H9 (cell line): ENCODE measurements at places on chromosomes 2 and 18.

DNA sequence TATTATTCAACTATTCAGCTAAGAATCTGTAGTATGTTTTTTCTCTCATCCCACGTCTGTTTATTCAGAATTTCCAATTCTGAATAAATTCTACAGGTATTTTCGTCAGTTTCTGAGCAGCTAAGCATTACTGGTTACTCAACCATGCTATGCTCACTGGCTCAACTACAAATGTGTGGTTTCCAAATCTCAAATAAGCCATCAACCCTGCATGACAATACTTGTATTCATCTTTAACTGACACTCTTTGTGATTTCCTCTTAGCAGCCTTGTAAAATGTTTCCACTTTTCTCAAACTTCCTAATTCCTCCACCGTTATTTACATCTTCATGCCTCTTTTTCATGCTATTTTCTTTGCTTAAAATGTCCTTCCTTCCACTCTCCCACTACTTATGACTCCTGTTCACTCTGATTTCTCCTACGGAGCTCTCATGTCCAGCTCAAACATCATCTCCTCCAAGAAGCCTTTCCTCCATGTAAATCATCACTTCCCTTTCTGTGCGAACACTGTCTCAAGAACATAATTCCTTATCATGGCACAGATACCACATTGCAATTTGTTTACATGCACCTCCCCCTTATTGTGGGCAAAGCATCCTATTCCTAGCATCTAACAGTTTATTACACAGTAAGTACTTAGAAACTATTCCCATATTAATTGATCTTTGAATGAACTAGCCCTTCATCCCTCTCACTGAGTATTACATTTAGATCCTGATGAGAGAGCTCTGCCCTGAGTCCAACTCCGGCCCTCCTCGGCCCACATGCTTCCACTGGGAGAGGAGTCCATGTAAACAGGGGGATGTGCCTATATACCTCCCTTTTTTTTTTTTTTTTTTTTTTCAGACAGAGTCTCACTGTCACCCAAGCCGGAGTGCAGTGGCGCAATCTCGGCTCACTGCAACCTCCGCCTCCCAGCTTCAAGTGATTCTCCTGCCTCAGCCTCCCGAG lies 10.5 kb downstream of the CCDC88A start:
- H3K27me3 ChIP-seq = no peaks in the 10 kb centered on the region
- peak overlapping the region; percentile 1; the same call in 1 of the 2 replicates for H3K4me3 ChIP-seq
- no peak overlapping the region for H3K27ac ChIP-seq
- no peak for DNase-seq
- H3K4me1 ChIP-seq = no peaks in the 10 kb centered on the region; the same call in 1 of the 2 replicates

GRCh38 chr2:199197448-199197847 lies 260.3 kb downstream of the SATB2 start:
- H3K4me3 ChIP-seq = no peak overlapping the region
- no peak for DNase-seq
- H3K4me1 ChIP-seq = no peaks in the 10 kb centered on the region

DNA sequence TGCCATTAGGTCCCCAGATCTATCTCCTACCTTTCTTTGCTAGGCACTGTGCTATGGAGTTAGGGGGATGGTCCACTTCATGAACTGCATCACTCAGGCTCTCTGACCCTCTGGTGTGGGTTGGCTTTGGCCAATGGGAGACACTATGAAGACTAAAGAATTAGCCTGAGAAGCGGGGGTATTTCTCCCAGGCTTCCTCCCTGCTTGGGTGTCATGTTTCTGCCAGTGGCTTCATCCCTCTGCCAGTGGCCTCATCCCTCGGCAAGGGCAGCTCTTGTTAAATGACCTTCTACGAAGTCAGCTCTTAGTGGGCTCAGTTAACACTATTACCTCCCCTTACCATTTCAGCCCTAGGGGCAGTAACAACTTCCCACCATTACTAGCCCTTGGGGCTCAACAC lies 41.9 kb upstream of the EPB41L3 start:
- no peak overlapping the region for H3K4me3 ChIP-seq
- H3K27me3 ChIP-seq = no peaks in the 10 kb centered on the region
- no peak overlapping the region for H3K27ac ChIP-seq
- H3K36me3 ChIP-seq = peaks cover 2% of the 10 kb centered on the region; the same call in 1 of the 2 replicates
- DNase-seq = peak; percentile 43

DNA sequence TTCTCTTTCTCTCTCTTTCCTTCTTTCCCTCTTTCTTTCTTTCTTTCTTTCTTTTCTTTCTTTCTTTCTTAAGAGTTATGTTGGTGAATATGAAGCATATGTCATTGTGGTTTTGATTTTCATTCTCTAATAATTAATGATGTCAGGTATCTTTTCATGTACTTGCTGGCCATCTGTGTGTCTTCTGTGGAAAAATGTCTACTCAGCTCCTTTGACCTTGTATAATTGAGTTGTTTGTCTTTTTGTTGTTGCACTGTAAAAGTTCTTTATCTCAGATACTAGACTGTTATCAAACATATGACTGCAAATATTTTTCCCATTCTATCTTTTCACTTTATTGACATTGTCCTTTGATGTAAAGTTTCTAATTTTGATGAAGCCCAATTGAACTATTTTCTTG lies 645.1 kb downstream of the CNTNAP5 start:
- DNase-seq = no peak
- H3K27ac ChIP-seq = no peak overlapping the region
- no peak overlapping the region for H3K4me3 ChIP-seq
- H3K27me3 ChIP-seq = no peaks in the 10 kb centered on the region

- no peak overlapping the region for H3K27ac ChIP-seq
- peaks cover 3% of the 10 kb centered on the region; the same call in 1 of the 2 replicates for H3K4me1 ChIP-seq
- H3K27me3 ChIP-seq = no peaks in the 10 kb centered on the region
- H3K4me3 ChIP-seq = no peak overlapping the region
- H3K36me3 ChIP-seq = no peaks in the 10 kb centered on the region
Observed at GRCh38 chr18:7924616-7925015, 357.5 kb downstream of the PTPRM start.

- no peaks in the 10 kb centered on the region for H3K27me3 ChIP-seq
- peak; percentile 95 for DNase-seq
- no peaks in the 10 kb centered on the region for H3K4me1 ChIP-seq
- H3K4me3 ChIP-seq = peak within 1 kb of the TSS; percentile 92
Observed at GRCh38 chr2:677056-677958, at the start of gene TMEM18. TSS of gene TMEM18 (minus strand) at chr2:677406. CDS start at chr2:677345, 61 bp downstream.

GRCh38 chr18:42268798-42269197 lies 313.8 kb downstream of the PIK3C3 start:
- H3K27me3 ChIP-seq = no peaks in the 10 kb centered on the region
- H3K36me3 ChIP-seq = no peaks in the 10 kb centered on the region
- H3K27ac ChIP-seq = no peak overlapping the region
- no peaks in the 10 kb centered on the region for H3K4me1 ChIP-seq
- DNase-seq = no peak
- H3K4me3 ChIP-seq = no peak overlapping the region

DNA sequence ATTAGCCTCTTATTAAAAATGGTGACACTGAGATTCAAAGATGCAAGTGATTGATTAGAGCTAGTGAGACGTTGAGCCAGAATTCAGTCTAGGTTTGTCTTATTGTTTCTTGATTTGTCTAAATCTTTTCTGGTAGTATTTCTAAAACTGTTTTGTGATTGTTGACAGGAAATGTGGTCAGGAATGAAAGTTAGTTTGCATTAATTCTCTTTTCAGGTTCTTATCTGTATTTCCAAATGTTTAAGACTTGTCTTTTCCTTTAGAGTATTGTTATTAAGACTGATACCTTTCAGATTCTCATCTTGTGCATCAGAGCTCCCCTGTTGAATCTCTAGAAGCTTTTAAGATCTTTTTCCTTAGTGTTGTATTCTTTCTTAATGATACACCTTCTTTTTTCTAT lies 89.3 kb downstream of the MBD5 start:
- DNase-seq = no peak
- no peaks in the 10 kb centered on the region for H3K36me3 ChIP-seq
- H3K27me3 ChIP-seq = no peaks in the 10 kb centered on the region
- no peaks in the 10 kb centered on the region for H3K4me1 ChIP-seq

- H3K36me3 ChIP-seq = no peaks in the 10 kb centered on the region
- DNase-seq = no peak
- no peak overlapping the region for H3K27ac ChIP-seq
- 0 out of 2 replicates have a peak, but pooled peaks cover 3% of the 10 kb centered on the region for H3K4me1 ChIP-seq
Observed at GRCh38 chr2:8531481-8531880, 150.4 kb upstream of the ID2 start.

GRCh38 chr18:39260565-39260964 lies 1695.0 kb upstream of the CELF4 start:
- H3K4me1 ChIP-seq = no peaks in the 10 kb centered on the region
- H3K4me3 ChIP-seq = no peak overlapping the region
- no peak overlapping the region for H3K27ac ChIP-seq

DNA sequence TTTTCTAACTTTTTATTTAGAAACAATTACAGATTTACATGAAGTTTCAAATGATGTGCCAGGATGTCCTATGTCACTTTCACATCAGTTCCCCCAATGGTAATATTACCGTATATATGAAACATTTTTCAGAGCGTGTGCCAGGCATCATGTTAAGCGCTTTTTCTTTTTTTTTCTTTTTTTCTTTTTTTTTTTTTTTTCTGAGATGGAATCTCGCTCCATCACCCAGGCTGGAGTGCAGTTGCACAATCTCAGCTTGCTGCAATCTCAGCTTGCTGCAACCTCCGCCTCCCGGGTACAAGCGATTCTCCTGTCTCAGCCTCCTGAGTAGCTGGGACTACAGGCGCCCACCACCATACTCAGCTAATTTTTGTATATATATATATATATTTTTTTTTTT lies 5.6 kb upstream of the PPP4R1 start:
- no peak overlapping the region for H3K27ac ChIP-seq
- no peaks in the 10 kb centered on the region for H3K36me3 ChIP-seq
- 0 out of 2 replicates have a peak, but pooled peaks cover 2% of the 10 kb centered on the region for H3K4me1 ChIP-seq
- no peak for DNase-seq
- no peaks in the 10 kb centered on the region for H3K27me3 ChIP-seq
- no peak overlapping the region for H3K4me3 ChIP-seq

DNA sequence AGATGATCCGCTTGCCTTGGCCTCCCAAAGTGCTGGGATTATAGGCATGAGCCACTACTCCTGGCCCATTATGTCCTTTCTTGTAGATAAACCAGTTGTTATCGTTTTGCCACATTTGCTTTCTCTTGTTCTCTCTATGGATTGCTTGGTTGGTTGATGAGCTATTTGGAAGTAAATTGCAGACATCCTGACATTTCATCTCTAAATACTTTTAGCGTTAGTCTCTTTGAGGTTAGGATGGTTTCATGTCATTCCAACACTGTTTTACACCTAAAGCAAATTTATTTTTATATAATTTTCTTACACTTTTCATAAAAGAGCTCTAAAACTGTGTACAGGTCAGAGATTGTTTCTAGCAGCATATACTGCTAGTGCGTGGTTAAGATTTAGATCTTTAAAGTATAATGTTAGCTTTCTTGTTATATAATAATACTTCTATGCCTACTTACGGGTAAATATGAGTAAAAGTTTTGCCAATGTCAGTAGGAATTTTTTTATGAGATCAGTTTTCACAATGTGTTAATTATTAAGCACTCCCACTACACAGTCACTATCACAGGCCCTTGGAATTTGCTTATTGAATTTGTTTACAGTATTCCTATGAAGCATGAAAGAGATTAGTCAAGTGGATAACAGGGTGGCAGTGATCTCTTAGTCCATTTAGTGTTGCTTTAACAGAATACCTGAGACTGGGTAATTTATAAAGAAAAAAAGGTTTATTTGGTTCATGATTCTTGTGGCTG lies 10.3 kb downstream of the POLI start:
- H3K27me3 ChIP-seq = no peaks in the 10 kb centered on the region
- no peak for DNase-seq
- H3K4me1 ChIP-seq = peaks cover 2% of the 10 kb centered on the region; the same call in 1 of the 2 replicates
- H3K36me3 ChIP-seq = peaks cover 59% of the 10 kb centered on the region
- H3K27ac ChIP-seq = no peak overlapping the region

DNA sequence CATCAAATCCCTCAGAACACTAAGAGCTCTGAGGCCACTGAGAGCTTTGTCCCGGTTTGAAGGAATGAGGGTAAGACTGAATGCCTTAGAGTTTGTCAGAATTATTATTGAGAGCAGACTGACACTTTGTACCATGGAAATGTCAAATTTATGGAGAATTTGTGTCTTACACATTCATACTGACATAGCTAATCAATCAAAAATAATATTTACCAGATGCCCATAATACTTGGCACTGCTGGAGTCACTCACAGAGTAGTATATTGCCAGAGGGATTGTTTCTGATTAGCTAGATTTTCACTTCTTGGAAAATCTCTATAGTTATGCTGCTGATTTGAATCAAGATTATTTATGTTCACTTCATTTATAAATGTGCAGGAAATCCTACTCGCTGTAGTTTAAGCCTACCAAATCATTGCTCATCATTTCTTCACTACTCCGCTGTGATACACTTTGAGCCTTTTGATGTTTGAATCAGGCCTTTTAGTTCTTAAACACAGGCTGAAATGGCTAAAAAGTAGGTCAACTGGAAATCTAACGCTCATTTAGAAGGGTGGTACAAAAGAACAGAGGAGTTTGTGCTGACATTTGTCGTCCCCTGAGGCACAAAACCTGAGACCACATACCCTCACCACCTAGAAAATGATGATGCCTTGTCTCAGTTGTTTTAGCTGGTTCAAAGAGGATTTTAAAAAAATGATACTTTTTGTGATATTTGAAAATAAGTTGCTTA lies 96.1 kb upstream of the CSRNP3 start:
- H3K36me3 ChIP-seq = no peaks in the 10 kb centered on the region
- H3K27me3 ChIP-seq = no peaks in the 10 kb centered on the region
- no peak overlapping the region for H3K27ac ChIP-seq
- DNase-seq = no peak

DNA sequence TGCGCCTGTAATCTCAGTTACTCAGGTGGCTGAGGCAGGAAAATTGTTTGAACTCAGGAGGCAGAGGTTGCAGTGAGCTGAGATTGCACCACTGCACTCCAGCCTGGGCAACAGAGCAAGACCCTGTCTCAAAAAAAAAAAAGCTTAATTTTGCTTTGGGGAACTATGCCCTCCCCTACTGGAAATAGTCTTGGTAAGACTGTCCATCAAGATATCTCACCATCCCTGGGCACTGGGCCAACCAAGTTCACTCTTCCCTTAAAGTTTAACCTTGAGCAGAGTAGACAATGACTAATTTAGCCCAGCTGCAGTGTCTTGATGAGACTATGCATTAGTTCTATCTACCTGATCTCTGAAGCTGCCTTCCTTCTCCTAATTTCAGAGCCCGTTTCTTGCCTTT lies 44.7 kb downstream of the ASXL2 start:
- H3K36me3 ChIP-seq = peaks cover 22% of the 10 kb centered on the region
- no peak for DNase-seq
- H3K4me1 ChIP-seq = no peaks in the 10 kb centered on the region
- H3K27ac ChIP-seq = no peak overlapping the region
- no peaks in the 10 kb centered on the region for H3K27me3 ChIP-seq

DNA sequence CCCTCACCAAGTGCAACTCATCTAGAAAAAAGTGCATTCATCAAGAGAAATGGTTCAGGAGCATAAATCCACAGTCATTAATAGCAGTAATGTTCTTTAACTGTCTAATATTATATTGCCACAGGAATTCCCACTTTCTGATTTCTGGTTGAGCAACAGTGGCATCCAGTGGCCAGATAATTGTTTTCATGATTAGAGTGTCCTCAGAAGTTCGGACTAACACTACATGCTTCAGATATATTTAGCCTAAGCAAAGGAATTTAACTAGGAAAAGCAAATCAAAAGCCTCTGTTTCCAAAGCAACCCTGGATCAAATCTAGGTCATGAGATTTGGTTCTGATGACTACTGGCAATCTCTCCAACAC lies 9.8 kb upstream of the ERBB4 start:
- H3K4me1 ChIP-seq = no peaks in the 10 kb centered on the region
- DNase-seq = no peak
- H3K36me3 ChIP-seq = no peaks in the 10 kb centered on the region
- no peak overlapping the region for H3K4me3 ChIP-seq
- H3K27ac ChIP-seq = no peak overlapping the region

- H3K27me3 ChIP-seq = no peaks in the 10 kb centered on the region; the same call in 1 of the 2 replicates
- no peak overlapping the region for H3K27ac ChIP-seq
- H3K4me1 ChIP-seq = no peaks in the 10 kb centered on the region
- H3K36me3 ChIP-seq = no peaks in the 10 kb centered on the region
Observed at GRCh38 chr2:138491495-138491862, 10.1 kb upstream of the SPOPL start.
